Coronary artery (tissue), 2 donors: ENCODE measurements at places on chromosomes 2 and 18.

GRCh38 chr2:126657148-126657635, 1.2 kb downstream of the GYPC start:
- DNase-seq, result peak; percentile 83

- no peak for DNase-seq
Measured at GRCh38 chr2:174945601-174946260, 59.5 kb downstream of the CHN1 start.

DNA sequence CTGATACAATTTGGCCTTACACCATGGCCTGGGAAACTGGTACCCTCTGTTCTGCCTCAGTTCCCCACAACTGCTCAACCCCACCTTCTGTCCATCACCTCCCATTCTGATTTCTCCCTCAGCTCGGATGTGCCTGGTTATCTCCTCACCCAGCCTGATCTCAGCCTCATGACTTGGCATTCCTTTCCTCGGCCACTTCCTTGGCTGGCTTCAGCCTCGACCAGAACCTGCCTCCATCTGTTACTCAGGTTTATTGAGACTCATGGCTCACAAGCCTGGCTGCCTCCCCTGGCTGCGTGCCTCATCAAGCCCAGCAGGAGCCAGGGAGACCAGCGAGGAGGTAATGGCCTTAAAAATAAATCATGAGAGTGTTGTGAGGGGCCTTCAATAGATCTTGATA, 356.2 kb upstream of the SPRED2 start:
- no peak for DNase-seq

DNA sequence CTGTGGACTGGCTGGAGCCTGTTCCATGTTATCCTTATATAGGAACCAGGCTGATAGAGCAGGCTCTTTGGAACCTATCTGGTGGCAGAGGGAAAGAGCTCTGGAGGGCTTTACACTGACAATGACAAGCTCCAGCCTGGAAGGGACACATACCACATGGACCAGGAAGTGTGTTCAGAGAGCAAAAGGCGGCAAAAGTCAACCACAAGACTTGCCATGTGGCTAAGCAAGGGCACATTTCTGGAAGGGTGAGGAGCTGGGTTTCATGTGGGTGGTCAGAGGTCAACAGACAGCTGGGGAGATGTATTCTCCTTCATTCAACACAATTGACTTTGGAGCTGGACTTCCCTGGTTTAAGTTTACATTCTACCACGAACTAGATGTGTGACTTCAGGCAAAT, 325.2 kb downstream of the DYSF start:
- peak; percentile 57 for DNase-seq

GRCh38 chr2:123043458-123043857, 981.6 kb upstream of the CNTNAP5 start:
- DNase-seq, result no peak

GRCh38 chr2:33136056-33136455, 189.3 kb downstream of the LTBP1 start:
- no peak for DNase-seq

GRCh38 chr2:165522719-165523118, 53.2 kb downstream of the CSRNP3 start:
- no peak for DNase-seq

DNA sequence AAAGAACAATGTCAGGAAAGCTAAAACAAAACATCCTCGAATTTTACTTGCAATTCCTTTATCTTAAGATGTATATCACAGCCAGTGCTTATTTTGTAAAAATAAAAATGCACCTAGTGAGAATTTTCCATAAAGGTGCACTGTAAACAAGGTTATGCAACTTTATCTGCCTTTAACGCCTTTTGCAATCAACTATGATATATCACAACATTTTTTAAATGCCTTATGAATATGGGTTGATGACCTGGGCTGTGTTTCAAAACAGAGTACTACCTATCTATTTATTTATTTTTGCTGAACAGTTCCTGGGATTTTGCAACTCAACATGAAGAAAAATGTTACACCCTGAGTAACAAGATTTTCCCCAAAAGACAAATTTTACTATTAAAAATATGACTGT, 869.8 kb downstream of the CPS1 start:
- no peak for DNase-seq

GRCh38 chr2:119494163-119494790, 30.0 kb downstream of the SCTR start:
- no peak for DNase-seq

DNA sequence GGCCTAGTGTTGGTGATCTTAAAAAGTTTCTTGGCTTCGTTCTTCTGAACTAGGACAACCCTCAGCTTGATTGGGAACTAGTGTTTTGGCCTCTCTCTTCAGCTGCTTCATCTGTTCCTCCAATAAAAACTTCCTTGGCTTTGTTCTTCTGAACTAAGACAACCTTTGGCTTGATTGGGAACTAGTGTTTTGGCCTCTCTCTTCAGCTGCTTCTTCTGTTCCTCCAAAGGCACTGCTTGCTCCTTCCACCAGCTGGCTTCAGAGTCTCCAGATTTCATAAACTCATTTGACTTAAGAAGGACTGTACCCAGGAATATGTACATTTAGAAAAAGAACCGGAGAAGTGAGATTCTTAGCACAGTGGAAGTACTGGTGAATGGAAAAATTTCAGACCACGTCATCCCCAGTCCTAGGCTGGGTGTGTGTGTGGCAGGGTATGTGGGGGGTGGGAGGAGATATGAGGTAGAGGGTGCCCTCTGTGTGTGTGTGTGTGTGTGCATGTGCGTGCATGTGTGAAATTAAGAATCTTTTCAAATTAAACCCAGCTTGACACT, 20.4 kb downstream of the IL1R2 start:
- DNase-seq, result no peak

DNA sequence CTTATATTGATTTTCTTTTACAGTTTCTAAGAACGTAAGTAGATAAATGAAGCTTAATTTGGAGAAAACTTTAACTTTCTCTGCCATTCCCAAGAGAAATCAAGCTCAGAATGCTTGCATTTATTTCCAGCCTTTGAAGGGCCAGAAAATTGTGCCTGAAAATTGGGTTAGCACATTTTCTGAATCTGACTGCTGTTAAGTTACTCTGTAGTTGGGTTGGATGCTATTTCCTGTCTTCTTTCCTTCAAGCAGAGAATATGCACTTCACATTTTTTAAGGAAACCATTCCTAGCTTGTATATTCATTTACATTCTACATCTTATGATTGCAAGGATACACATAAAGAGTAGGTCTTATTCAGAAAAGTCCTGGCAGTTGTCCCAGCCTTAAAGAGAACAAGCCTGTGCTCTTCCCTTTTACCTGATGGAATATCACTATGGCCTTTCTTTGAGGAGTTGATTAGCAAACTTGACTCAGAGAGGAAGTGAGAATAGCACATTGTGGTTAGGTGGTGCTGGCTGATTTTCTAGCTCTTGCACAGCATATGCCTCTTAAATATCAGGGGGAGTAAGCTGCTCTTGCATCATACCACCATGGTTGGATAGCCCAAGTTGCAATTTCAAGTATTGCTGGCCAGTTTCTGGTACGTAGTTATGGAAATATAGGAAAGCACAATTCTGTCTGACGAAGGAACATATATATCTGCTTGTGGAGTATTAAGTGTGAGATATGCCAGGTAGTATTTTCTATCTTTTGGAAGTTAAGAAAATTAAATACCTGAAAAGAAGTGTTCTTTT, 133.7 kb downstream of the COMMD1 start:
- DNase-seq, result no peak

DNA sequence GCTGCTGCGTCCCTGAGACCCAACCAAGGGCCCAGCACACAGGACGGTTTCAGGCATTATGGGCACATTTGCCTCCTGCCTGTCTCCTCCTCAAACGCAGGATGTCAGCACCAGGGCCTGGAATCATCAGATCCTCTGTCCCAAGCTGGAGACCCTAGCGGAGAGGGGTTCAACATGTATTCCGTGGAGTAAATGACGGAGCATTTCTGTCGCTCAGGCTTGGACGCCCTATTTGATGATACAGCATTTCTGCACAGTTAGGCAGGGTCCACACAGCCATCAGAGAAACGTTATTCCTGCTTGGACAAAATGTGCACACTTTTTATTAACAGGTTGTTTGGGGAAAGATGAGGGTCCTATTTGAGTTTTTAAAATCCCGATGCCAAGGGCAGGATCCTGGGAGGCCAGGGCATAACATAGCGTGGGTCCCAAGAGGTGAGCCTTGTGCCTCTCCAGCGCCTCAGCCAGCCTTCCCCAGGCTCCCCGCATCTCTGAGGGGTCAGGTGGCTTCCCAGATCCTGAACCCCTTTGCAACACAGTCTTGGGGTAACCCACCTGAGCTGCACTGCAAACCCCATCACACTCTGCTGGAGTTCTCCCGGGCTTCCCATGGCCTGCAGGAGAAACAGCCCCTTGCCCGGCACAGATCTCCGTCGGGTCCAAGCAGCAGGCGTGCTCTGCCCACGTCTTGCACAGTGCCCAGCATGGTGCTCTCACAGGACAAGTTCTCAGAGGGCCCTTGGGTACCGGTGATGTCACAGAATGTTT, 319.7 kb upstream of the MYT1L start:
- DNase-seq, result no peak

DNA sequence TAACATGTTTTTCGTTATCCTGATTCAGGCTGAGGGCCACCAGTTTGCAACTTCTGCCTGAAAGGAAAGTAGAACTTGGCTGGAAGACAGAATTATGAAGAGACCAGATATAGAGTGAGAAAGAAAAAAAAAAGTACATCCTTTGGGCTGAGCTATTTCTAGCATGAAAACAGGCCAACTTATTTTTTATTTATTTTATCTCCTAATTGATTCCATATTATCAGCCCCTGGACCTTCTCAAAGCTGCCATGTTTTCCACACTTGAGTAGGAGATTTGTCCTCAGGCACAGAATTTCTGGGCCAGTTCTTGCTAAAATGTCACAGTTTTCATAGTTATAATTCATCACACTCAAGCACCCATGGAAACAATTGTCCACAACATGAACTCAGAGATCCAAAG, 586.8 kb upstream of the CNTNAP5 start:
- DNase-seq, result no peak

DNA sequence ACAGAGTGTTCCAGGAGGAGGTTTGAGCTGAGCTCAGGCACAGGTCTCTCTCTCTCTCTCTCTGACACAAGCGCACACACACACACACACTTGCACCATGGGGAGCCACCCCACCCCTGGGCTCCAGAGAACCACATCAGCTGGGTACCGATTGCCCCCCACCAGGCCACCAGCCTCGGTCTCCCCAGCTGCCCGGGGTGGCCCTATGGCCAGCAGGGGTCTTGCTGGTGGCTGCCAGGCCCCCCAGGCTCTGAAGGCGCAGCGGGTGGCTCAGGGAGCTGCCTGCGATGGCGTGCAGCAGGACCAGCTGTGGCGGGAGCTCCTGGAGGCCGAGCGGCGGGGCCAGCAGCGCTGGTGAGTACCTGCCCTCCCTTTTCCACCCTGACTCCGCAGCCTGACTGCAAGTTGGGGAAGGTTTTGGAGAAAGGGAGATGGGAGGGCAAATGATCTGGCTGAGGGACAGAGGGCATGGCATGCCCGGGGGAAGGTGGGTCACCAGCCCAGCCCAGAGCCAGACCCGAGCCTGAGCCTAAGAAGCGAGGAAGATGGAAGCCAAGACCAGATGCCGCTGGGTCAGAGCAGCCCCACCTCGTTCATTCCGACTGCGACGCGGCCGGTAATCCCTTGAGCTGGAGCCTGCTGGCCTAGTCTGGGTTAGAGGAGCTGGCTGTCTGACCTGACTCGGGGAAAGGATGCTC, 21.9 kb upstream of the SLC66A3 start:
- DNase-seq, result no peak

- no peak for DNase-seq
Measured at GRCh38 chr2:220224691-220225543, 597.5 kb downstream of the SLC4A3 start.

GRCh38 chr2:135998879-135999278, 13.5 kb upstream of the DARS1 start:
- DNase-seq, result no peak

- no peak for DNase-seq
Measured at GRCh38 chr2:176385219-176385759, 116.0 kb downstream of the MTX2 start.

DNA sequence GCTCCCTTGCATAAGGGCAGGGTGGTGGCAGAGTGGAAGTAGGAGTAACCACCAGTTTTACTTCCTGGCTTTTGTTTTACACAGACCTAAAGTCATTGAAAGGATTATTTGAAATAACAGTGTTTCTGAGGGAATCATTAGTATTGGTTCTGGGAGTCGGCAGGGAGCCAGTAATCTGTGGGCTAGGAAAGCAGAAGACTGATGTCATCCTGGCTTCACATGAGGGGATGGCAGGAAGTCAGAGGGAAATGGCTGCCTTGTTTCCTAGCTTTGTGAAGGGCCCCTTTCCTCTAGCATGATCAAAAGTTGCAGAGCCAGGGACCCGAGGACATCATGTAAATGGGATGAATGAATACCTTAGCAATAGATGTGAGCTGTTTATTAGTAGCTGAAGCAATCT, 792.6 kb downstream of the CPS1 start:
- no peak for DNase-seq

GRCh38 chr2:148616662-148617061, 27.9 kb upstream of the EPC2 start:
- DNase-seq, result no peak

DNA sequence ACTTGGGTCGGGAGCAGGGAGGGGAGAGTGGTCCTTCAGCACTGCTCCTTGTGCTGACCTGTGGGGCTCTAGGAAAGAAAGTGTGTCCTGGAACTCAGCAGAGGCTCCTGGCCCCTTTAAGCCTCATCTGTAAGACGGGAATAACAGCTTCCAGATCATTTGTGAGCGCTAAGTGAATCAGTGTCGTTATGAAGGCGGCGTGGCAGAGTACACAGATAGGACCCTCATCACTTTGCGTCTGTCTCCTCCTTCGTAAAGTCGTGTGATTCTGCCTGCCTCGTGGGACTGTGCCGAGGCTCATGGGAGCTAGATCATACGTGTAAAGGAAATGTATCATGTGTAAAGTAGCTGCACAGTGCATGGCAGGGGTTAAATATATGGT, 18.6 kb downstream of the COLEC11 start:
- DNase-seq, result peak; percentile 16

GRCh38 chr2:234472155-234472554, 24.7 kb downstream of the ARL4C start:
- DNase-seq, result no peak

- DNase-seq, result no peak
Measured at GRCh38 chr18:75200605-75201280, 8.2 kb downstream of the PTGR3 start.
